ENCODE measurements at places on chromosomes 16 and 17.

GRCh38 chr17:48598736-48599135, 5.2 kb upstream of the HOXB5 start:
- DNase-seq: no peak

DNA sequence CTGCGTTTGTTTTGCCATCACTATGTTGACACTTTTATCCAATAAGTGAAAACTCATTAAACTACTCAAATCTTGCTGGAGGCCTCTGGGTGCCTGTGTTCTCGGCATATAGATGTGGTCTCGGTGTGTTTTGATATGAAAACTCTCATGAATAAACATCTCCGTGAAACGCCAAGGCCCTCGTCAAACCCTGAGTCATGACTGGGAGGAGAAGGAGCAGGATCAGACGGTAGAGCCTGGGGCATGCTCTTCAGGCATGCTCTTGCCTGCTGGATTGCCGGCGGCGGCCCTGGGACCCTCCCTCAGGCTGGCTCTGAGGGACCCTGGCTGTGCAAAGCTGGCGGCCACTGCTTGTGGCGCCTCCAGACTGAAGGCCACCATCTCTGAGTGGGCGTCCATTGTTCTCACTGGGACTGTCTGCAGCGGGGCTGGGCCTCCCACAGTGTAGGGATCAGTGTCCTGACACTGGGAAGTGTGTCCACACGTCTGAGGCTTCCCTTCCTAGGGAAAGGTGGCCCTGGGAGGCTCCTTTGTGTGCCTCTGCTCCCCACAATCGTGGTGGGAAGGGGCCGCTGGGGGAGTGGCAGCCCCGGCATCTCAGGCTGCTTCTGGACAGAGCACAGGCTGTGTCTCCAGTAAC, 1.7 kb upstream of the NPB start:
- no peak for DNase-seq

GRCh38 chr17:45640141-45640850, 143.8 kb upstream of the CRHR1 start:
- peak; percentile 40 for DNase-seq

DNA sequence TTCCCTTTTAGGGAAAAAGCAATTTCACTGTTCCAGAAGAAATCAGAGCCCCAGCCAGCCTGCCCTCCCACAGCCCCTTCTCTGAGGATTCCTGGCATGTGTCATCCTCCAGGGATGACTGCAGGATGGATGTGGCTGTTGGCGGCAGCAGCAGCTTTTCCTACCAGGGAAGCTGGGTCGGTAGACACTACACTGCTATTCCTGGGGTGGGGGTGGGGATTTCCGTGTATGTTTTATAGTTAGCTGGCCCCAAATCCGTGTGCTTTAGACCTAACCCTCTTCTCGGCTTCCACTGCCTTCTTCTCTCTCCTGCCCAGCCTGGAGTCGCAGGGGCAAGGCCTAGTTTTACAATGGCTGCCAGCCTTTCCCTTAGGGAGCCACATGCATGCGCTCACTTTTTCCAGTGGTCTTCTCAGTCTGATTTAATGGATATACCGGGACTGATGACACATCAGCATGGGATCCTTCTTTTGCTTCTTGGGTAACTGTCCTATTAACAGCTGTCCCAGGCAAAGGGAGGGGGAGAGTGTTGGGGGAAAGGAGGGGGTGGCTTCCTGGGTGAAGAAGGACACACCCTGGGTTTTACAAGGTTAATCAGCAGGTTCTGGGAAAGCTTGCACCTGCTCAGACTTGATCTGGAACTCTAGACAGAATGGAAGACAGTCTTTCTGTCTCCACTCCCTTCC, 2.7 kb upstream of the NFE2L1 start:
- DNase-seq: no peak

DNA sequence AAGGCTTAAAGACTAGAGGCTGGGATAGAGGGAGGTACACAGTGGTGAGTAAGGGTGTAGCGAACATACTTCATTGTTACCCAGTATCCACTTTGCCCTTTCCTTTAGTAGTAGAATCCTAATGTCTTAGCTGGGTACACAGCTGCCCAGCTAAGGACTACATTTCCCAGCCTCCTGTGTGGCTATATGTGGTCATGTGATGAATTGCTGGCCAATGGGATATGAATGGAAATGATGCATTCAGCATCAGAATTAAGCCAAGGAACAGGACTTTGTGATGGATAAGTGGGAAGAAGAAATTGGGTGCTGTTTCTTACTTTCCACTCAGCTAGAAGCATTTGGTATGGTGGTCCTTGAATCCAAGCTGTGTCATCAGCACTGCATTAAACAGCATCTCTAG, 55.9 kb downstream of the FOXL1 start:
- no peak for DNase-seq

DNA sequence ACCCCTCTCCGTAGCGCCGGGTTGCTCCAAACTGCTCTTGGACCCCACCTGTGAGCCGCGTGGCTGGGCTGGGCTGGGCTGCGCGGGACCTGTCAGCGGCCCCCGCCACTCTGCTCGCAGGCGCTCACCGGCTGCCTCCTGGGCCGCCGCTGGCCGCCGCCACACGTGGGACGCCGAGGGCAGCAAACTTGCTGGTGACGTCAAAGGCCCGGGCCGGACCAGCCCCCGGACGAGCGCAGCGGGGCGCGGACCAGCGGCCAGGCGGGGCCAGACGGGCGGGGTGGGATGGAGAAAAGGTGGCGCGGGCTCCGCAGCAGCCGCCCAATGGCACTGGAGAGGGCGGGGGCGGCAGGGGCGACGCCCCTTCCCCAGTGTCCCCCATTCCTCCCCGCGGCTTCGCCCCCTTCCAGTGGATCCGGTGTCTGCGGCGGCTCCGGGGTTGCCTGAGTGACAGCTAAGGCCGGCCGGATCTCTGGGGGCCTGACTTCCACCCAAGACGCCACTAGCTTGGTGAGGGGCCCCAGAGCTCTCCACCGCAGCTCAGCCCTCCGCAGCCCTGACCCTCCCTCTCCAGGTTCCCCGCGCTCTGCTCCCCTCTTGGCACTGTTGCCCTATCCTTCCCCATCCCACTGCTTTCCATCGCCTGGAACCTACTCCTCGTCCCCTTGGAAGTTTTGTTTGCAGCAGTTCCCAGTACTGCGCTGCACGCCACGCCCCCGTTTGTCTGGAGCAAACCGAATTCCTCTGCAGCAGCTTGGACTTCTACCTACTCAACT, at the start of gene HS3ST3A1:
Gene HS3ST3A1, minus strand, starts transcription at position 154 of the 776 bp plus-strand sequence. CDS start 800 bp downstream, outside the sequence.
- no peak for DNase-seq

DNA sequence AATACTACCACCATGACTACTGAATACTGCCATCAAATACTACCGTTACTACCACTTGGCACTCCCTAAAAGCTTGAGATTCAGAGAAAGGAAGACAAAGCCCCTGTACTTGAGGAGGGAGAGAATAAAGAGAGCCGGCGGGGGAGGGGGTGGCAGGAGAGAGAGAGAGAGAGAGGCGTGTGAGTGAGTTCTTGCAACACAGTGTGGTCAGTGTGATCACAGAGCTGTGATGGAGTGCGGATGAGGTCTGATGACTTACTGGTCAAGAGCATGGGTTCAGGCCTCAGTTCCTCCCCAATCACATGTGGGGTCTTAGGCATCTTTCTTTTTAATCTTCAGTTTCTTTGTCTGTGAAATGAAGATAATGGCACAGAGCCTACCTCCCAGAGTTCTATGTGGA, 19.2 kb downstream of the PRKCB start:
- no peak for DNase-seq

- no peak for DNase-seq
Observed at GRCh38 chr17:29714146-29714545, 91.4 kb upstream of the CORO6 start.

All from tibial nerve (tissue), 4 donors.